HL-60 (cell line): ENCODE measurements at places on chromosomes 3 and 15.

DNA sequence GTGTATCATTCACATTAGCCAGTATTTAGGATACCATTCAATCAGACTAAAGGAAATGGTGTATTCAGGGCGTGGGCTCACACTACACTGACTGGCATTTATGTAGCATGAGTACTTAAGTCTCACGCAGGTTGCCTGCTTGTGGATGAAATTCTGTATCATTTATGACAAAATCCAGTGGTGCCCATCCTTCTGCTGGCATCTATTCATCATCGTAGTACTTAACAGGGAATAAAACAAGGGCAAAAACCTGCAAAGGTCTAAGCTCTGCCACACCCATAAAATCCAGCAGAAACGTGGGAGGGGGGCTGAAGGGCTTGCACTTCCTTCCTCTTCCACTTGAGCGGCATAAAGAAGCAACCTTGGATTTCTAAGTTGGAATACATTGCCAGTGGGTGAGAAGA, 2.7 kb downstream of the GAP43 start:
- DNase-seq: no peak

DNA sequence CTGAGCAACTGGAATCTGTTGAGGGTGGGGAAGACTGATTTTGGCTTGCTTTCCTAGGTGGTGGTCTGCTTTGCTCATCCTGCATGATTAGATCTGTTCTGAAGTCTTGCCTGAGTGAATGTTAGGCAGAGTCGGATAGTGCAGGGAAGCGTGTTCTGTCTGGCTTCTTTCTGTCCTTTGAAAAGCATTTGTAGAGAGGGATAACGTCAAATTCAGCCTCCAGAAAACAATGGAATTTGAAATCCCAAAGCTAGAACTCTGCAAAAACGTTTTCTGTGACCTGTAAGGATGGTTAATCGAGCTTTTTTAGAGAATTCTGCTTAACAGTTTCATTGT, 1.4 kb downstream of the GLCE start:
- DNase-seq: no peak

DNA sequence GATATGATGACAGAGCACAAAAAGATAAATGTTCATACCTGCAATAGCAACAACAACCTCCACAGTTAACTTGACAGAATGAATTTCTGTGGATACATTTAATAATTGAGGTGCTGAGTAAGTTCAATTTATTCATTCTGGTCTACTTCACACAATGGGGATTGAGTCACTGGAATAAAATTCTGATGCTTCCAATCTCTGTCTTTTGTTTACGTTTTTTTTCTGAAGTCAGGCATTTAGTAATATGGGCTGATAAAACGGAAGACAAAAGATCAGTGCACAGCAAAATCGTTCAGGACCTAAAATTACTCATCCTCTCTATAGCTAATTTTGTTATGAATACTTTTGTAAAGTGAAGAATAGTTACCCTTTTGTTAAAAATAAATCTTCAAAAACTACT, 565.9 kb upstream of the CCDC54 start:
- DNase-seq: no peak

DNA sequence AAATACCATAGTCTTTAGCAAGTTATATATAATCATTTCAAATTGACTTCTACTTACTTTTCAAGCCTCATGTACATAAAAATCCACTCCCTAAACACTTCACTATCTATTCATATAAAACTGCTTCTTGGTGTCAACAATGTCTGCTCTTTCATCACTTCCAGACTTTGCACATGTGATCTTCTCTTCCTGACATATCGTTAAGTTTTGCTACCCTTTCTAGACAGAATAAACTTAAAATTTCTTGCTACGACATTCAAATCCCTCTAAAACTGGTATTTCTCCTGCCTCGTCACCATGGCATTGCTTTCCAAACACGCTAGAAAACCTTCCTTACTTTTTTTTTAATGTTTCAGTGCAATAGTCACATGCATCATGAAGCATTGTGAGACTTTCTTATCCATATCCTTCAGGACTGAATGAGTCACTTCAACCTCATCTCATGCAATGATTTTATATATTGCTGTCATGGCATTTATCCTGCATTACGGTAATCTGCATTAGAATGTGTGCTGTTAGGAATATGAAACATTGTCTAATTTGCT, 122.8 kb downstream of the GMNC start:
- DNase-seq: no peak

DNA sequence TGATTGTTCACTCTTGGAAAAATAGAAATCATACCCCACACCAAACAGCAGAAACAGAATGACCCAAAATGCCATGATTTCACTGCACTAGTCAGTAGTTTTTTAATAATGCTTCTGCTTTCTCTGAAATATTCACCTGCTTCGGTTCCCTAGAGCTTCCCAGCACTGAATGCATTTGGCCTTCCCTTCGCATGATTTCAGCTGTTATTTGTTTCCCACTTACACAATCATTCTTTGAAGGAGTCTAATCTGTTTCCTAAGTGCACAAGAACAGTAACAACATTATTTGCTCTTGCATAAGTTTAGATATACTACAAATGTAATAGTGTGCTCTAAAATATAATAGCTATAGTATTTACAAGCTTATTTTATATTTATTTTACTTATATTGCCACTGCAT, 178.7 kb downstream of the STAC start:
- no peak for DNase-seq

- no peak for DNase-seq
Observed at GRCh38 chr3:5103743-5104142, 18.3 kb upstream of the ARL8B start.

GRCh38 chr15:54518156-54518882, 540.1 kb downstream of the UNC13C start:
- no peak for DNase-seq

DNA sequence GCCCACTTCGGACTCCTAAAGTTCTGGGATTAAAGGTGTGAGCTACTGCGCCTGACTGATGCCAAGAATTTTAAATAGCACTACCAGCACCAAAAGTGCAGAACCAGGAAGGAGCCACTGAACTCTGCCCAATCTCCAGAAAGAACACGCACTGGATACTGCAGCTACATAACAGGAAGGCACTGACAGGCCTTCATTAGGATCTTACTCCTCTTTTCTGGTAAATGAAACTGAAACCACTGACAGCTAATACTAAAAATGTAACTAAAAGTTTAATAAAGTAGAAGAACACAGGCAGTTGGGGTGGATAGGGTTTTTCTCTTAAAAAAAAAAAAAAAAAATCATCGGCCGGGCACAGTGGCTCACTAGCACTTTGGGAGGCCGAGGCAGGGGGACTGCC, 74.1 kb upstream of the CHRM5 start:
- DNase-seq: no peak

GRCh38 chr3:175571096-175571495, 712.0 kb downstream of the NAALADL2 start:
- no peak for DNase-seq

- no peak for DNase-seq
Observed at GRCh38 chr15:25803036-25803435, 60.1 kb downstream of the ATP10A start.

DNA sequence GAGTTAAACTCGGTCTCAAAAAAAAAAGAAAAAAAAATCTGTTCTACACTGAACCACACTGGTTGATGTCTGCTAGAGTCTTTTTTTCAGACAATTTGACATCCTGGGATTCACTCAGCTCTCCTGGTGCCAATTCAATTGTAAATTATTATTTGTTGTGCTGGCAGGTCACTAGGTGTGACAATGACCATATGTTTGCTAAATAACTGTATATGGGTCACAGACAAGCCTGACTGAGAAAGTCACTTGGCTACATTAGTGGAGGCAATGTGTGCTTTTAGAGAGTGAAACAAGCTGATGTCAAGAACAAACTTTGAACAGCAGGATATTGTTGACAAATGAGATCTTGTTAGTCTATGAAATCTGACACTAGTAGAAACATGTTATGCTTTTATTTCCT, 1379.1 kb downstream of the ZPLD1 start:
- no peak for DNase-seq

DNA sequence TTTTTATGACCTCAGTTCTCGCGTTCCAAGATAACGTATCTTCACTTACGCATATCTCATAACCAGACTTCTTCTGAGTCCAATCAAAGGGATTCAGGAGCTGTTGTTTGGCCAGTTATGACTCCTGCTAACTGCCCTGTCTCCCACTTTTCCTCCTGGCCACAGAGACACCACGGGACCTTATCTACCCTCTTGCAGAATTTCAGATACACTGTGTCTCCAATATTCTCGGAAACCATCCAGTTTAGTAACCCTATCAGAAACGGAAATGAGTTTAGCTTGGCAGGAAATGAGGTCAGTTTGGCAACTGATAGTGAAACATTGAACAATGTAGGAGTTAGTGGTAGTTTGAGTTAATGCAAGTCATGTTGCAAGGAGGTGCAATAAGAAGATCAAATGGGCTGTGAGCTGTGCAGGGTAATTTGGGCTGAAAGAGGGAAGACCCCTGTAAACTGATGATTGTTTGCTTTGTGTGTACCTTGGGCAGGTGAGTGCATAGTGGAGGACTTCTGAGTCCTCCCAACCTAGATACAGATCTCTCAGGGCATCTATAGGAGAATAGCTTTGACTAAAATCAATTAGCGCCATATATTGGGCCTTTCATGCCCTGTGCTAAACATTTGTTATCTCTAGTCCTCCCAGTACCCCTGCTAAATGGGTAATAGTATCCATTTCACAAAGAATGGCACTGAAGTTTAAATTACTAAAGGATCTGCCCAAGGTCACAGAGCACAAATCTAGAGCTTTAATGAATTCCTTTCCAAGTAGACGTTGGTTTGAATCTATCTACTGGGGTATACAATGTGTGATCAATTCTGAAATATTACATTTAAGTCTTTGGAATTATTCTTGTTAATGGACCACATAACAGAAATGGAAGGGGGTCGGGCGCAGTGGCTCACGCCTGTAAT, 41.3 kb upstream of the PIK3CB start:
- peak; percentile 85 for DNase-seq

- no peak for DNase-seq
Observed at GRCh38 chr15:31360158-31360561, 33.5 kb downstream of the KLF13 start.

GRCh38 chr3:52446631-52447511, 2.0 kb upstream of the SEMA3G start:
- DNase-seq: peak; percentile 71

- DNase-seq: no peak
Observed at GRCh38 chr15:80179025-80179759, 26.4 kb downstream of the FAH start.

DNA sequence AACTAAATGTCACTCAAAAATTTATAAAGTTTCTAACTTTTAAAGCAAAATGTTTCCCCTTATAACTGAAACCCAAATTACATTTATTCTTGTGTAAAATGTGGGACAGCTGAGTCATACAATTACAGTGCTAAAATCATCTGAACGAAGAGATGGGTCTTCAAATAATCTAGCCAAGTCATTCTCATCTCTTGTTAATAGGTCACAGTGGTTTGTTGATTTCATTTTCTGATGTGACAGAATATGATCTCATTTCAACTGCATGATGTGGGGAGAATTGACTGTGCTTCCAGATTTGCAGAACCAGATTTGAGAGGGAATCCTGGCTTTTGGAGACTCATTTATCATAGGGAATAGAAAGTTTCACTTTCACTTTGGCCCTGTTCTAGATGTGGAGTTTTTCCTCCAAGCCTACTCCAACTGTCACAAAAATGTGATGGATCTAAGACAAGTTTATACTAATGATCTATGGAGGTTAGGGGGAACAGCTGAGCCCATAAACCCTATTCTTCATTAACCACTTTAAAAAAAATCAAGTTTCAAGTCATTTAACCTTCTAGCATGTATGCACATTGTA, 685.0 kb downstream of the PDCD6IP start:
- no peak for DNase-seq

DNA sequence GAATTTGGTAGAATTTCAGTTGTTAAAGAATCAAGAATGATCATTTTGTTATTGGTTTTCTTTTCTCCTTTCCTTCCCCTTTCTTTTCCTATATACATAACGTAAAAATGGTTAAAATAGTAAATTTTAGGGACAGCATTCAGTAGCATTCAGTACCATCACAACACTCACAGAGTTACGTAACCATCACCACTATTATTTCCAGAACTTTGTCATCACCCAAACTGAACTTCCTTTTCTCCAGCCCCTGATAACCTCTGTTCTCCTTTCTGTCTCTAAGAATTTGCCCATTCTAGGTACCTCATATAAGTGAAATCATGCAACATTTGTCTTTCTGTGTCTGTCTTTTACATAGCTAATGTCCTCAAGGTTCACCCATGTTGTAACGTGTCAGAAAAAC, 165.3 kb downstream of the AKAP13 start:
- DNase-seq: peak; percentile 91

- no peak for DNase-seq
Observed at GRCh38 chr3:178845420-178846118, 226.0 kb downstream of the ZMAT3 start.

DNA sequence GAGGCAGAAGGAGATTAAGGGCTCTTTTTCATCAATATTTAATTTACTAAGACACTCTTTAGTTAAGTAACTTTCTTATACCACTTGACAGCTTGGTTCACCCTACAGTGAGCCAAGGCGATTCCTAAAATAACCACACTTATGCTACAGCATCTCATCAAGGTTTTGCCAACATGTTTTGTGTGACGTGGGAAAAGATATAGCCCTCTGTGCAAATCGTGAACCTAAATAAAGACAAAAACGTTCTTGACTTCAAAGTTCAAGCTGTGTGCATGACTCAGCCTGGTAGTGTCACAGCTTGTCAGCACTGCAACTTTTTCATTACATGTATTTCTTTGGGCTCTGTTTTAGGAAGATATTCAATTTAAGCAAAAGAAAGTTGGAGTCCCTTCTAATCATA, 297.0 kb upstream of the EPHA3 start:
- DNase-seq: no peak

- DNase-seq: peak; percentile 83
Observed at GRCh38 chr15:89820666-89821611, 6.3 kb upstream of the ANPEP start.

GRCh38 chr3:117346901-117347300, 637.3 kb downstream of the TUSC7 start:
- DNase-seq: no peak

- DNase-seq: no peak
Observed at GRCh38 chr15:87940768-87941167, 315.8 kb downstream of the NTRK3 start.

DNA sequence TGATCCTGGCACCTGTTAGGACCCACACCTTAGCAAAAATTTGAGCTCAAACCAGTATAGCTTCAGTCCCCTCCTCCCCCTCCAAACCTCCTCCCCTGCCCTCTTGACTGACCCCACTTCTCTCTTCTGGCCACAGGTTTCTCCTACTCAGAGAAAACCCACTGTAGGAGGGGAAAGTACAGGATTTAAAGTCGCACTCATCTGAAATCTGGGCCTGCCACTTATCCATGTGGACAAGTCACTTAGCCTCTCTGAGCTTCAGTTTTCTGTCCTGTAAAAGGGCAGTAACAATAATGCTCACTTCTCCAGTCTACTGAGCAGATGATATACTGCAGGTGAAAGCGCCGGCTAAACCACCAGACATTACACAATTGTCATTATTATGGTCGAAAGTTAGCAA, 142.7 kb downstream of the MEGF11 start:
- no peak for DNase-seq

GRCh38 chr15:99842071-99842470, 108.8 kb upstream of the LYSMD4 start:
- no peak for DNase-seq
